ENCODE measurements at places on chromosomes 7 and 10.
A peak's percentile ranks its signal among the peaks of the same experiment; 100 is the strongest.

DNA sequence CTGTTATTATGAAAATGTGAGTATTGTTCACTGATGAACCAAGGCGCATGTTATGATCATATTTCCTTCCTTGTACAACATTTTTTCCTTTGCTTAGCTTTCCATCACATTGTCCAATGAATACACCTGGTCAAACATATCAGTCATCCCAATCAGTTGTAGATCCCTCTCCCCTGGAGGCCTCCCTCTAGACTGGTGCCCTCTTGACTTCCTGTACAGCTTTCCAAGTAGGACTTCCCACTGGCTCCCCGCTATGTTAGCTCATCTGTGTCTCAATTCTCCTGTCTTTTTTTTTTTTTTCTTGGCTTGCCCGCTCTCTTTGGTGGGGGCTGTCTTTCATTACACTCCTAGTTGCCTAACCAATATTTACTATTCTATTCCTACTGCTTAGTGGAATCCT, 214.2 kb upstream of the NPY start:
- DNase-seq = no peak

DNA sequence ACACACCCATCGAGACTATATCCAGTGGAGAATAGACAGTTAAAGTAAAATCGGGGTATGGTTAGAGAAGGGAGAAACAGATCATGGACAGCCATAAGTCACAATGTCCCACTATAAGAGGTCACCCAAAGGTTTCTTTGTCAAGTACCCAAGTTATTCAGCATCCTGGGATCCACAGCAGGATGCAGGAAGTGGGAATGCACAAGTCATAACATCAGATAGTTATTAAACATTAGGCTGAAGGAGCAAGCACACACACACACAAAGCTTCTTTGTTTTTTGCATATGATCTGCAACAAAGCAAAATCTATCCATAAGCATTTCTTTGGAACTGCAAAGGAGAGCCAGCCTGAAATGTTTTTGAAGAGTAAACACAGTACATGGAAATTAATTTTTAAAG, 111.6 kb downstream of the NOC3L start:
- peak; percentile 7 for DNase-seq

DNA sequence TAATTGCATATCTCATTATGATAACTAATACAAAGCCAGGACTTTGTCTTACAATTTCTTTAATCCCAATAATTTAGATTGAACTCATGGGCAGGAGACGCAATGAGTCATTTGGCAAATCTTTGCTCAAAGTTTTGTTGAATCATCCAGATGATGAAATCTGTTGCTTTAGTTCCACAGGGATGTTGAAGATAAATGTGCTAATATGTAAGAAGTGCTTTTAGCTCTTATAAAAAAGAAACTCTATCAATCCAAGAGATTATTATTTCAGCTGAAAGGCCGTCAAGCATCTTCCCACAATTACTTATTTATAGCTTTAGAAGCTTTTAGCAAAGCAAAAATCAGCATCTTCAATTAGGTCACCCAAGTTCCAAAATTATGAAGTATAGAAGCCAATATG, 36.8 kb upstream of the ANK3 start:
- DNase-seq = peak; percentile 91

- DNase-seq = no peak
These were observed 2.5 kb upstream of the ZNF22 start for GRCh38 chr10:44998146-44998631.

- no peak for DNase-seq
These were observed 20.0 kb upstream of the SRI start for GRCh38 chr7:88239852-88240251.

DNA sequence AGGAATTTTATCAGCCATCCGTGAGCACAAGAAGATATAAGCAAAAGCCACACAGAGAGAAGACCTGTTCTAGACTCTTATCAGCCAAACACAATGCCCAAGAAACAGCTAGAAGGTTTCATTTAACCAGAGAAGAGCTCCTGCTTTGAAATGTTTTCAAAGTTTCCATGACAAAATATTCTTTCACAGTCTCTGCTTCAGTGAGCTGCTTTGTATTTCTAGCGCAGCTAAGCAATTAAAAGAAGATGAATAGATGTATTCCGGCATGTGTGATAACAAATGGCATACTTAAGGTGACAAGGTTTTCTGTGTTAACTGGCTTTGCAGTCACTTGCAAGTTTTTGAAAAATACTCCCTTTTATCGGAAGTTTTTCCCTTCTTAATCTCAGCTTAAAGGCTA, 78.9 kb upstream of the NXPH1 start:
- no peak for DNase-seq

DNA sequence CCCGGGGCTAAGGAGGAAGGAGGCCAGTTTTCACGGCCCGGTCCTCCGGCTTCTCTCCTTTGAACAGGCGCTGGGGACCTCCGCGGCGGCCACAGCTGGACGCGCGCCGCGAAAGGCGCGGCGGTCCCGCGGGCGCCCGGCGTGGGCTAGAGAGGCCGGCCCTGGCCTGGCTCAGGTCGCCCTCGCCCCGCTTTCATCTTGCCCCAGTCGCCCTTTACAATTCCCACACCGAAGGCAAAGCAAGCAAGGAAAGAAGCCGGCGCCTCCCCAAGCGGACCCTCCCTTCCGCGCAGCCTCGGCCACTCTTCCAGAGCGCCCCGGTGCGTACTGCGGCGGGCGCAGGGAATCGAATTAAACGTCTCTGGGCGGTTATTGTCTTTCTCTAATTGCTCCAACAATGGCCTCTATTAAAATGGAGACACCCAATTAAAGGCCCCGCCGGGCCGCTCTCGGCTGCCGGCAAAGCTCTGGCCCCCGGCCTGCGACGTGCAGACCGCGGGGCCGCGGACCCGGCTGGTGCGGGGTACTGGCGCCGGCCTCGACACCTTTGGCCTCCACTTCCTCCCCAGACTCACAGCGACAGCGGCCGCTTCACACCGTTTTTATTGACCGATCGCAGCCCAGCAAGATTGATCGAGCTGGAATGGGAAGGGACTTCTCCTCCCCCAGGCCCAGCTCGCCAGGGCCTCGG, 4.5 kb upstream of the GATA3 start:
- no peak for DNase-seq

GRCh38 chr7:39721919-39722597, 98.7 kb downstream of the RALA start:
- no peak for DNase-seq

GRCh38 chr10:51547941-51548340, 151.5 kb downstream of the CSTF2T start:
- no peak for DNase-seq

DNA sequence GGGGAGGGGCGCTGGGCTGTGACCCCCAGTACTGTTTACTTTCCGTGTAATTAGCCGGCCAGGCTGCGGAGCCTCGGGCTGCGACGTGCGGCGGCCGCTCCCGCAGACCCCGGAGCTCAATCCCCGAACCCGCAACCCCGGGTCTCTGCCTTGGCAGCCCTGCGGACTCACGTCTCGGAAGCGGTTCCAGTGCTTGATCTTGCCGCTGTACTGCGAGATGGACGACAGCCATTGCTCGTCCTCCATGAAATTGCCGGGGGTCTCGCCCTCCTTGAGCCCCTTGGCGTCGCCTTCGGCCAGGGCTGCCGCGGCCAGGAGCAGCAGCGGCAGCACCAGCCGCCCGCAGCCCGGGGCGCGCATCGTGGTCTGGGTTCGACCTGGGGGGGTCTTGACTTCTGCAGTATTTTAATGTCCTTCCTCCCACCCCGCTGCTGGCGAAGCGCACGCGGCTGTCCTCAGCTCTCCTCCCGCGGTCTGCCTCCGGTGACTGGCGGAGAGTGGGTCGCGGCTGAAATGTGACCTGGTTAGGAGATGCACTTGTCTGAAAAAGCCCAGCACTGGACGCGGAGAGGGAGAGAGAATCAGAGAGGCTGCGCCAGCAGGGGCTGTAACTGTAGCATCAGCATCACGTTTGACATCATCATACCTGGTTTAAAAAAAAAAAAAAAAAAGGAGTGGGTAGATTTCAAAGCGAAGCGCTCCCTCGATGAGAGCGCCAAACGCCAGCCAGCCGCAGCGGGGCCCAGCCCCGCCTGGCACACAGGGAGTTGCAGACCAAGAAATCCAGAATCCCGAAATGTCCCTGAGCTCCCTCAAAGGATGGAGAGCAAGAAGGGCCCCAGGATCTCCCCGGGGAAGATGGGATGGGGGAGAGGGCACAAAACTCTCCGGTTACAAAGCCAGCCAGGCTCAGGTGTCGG, at the start of gene SPOCK2:
Gene SPOCK2 (minus strand): TSS at position 583 of the 920 bp plus-strand sequence. CDS start 223 bp downstream, at position 360.
- no peak for DNase-seq

DNA sequence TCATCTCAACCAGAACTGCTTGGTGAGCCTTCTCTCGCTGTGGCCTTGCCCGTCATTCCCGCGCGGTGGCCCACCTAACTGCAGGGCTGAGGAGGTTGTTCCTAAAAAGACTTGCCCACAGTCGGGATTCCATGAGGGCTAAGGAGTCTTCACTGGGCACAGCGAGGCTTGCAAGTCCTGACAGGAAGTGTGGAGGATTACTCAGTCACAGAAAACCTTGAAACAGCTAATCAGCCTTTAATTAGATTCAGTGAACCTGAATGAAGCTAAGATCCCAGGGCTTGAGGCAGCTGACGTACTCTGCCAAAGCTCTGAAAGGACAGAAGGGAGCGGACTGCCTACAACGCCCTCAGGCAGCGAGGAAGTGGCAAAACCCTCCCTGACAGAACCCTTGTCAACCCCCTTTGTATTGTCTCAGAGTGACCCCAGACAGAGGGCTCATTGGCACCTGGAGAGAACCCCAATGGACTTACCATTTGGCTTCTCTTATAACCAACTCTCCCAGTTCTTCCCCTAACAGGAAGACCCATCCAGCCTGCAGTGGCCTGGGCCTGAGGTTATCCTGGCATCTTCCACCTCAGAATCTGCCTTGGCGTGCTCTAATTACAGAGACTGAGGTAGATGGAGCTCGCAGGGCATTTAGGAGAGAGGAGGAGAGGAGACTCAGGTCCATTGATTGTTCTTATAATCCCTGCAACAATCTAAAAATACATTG, 2.5 kb upstream of the LAMB4 start:
- no peak for DNase-seq

DNA sequence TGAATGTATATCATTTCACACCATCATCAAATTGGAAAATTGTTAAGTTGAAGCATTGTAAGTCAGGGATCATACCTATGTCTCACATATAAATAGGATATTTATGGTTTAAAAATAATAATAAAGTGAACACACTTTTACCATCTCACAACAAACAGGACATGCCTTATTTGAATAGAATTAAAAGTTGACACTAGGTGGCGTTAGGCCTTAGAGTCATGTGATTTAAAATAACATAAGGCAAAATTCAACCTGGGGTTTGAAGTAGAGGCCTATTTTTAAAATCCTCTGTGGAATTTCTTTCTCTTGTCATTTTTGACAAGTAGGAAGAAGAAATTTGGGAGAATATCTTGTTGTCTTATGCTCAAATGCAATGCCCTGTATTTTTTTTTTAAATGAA, 184.7 kb upstream of the PCDH15 start:
- DNase-seq = peak; percentile 8

DNA sequence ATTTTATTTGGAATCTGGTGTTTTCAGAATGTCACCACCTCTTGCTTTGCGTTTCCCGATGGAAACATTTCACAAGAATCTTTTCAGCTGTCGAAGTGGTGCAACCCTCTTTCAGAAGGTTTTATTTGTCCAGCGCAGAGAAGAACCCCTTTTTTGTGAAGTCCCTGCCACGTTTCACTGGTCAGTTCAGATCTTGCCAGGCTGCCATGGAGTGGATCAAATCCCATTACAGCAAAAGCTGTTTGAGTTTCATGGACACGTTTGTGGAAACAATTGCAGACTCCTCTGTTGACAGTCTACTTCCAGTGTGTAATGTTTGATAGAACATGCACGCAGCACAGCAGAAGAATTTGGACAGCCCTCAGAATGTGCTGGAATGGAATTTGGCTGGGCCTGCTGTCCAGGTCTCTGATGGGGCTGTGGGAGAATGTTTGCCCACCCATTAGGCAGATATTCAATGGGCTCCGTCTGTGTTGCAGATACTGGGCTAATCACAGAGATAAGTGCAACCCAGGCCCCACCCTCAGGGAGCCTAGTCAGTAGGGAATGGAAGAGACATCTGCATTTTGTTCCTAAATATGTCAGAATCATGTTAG, 143.2 kb downstream of the GRK5 start:
- DNase-seq = peak; percentile 58

GRCh38 chr10:96556003-96556402, 30.8 kb downstream of the TM9SF3 start:
- DNase-seq = peak; percentile 13

DNA sequence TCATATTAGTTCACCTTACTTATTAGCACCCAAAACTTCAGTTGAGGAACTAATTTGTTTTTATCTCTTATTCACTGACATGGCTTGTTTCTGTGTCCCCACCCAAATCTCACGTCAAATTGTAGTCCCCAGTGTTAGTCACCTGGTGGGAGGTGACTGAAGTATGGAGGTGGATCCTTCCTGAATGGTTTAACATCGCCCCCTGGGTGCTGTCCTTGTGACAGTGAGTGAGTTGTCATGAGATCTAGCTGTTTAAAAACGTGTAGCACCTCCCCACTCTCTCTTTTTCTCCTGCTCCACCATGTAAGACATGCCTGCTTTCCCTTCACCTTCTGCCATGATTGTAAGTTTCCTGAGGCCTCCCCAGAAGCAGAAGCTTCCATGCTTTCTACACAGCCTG, 75.0 kb upstream of the HECTD2 start:
- DNase-seq = no peak

GRCh38 chr10:110857265-110858171, 14.2 kb upstream of the PDCD4 start:
- no peak for DNase-seq

DNA sequence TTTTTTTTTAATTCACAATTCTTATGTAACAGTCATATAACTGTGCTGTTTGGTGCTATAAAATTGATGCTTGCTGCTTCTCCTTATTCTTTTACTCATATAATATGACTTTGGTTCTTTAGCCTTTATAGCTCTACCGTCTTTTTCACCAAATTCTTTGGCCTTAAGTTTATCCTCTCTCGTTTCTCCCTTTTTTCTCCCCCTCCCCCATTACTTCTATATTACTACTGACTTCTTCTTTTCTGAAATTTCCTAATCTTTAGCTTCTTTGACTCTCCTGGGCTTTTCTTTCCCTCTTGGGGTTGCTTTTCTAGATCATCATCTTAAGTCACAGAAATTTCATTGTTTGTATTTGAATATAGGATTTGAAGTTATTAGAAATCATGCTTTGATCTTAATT, 3.8 kb downstream of the BCCIP start:
- no peak for DNase-seq

GRCh38 chr10:133062085-133062484, 25.6 kb upstream of the ADGRA1 start:
- DNase-seq = no peak

DNA sequence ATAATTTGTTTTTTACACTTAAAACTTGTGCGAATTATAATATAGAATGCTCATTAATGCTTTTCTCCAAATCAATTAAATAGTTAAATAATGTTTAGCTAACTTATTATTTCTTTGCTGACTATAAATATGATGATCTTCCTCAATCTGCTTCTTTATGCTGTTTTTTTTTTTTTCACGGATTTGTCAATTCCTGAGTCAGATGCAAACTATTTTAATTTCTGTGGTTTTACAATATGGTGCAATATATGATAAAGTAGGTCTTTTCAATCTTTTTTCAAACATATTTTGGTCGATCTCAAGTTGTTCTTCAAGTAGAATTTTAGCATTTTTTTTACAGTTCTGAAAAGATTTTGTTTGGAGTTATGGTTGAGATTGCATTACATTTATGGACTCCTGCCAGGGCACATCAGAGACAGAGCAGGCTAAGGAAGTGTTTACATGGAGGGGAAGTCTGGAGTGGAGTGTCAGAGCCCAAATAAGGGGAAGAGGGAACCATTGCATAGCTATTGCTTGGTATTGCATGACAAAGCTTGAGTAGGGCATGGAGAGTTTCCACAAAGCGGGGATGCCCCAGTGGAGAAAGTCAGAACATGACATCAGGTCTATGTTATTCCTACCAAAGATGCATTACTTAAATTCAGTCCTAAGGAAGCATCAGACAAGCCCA, 204.4 kb downstream of the OTUD1 start:
- DNase-seq = peak; percentile 75

- peak; percentile 90 for DNase-seq
These were observed 25.4 kb downstream of the CAMK2G start for GRCh38 chr10:73848821-73849489.
